Occipital lobe (tissue), 3 donors: ENCODE measurements at places on chromosomes 13 and 19.

DNA sequence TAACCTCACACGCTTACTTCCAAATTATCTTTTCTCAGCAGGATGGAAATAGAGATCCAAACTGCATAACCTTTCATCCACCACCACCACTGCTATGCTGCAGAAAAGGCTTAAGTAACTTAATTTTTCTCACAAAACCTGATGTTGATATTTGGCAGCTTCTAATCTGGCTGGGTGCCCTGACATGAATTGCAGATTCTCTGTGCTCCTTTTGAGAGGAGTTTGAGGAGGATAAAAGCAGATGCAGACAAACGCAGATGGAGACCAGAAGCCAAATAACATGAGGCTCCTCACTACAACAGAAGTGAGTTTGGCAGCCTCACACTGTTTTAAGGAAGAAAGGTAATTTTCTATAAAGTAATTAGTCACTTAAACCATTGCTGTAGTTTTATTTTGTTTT, 646.2 kb upstream of the ATXN8OS start:
- DNase-seq = no peak

DNA sequence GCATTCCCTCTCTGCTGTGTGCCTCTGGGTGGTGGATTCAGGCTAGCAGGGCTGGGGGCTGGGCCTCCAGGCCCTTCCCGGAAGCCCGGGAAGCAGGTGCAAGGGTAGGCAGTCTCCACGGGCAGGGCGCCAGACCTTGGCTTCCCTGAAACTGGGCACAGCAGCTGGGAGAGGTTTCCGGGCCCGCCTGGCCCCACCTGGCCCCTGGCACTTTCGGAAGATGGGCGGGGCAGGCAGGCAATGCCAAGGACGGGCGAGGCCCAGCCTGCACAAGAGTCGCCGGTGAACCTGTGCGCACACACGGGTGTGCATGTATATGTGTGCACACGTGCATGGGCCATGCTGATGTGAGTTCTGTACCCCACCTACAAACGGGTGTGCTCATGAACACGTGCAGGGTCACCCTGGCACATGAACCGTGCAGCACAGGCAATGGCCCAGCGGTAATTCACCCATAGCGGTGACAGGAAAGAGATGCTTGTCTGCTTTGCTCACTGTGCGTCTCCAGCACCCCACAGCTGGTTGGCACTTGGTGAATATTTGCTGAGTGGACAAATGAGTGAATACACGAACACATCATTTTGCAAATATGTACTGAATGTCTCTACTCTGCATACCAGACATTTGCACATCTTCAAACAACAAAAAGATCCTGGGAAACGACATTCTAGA, 15.3 kb downstream of the GADD45B start:
- DNase-seq = no peak

DNA sequence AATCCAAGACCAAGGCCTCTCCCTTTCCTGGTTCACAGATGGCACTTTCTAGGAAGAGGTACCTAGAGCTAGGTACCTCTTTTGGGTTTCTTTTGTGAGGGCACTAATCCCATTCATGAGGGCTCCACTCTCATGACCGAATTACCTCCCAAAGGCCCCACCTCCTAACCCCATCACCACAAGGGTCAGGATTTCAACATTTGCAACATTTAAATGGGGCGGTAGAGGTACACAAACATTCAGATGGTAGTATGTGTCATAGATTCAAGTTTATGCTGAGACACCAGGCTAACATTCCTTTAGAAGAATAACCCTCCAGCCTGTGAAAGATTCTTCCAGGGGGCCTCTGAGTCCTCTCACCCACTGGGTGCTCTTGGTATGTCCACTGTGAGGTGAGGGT, 116.3 kb downstream of the FOXO1 start:
- no peak for DNase-seq

- no peak for DNase-seq
These were observed 8.2 kb downstream of the PHF11 start for GRCh38 chr13:49503951-49504350.

DNA sequence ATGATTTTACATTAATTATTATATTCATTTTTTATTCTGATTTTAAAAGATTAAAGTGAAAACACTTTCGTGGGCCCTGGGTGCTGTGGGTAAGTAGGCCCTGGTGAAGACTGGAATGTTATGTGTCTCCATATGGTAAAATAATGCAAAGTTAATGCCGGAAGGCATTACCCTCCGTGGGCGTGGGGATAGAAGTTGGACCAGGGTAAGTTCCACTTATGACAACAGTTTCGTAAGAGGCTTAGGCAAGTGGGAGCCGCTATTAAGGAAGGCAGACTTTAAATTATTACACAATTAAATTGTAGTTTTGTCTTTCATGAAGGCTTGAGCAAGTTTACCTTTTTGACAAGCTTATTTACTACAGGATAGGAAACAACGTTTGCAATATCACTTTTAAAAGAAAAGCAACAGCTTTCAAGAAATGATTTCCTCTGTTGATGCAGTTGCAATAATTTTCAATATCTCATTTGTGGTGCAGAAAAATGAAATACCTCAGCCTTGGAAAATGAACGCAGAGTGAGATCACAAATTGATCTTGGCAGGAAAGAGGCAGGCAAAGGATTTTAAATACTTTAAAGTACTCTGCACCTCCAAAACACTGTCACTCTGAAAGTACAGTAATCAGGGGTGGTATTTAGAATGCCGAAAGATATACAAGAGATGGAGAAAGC, 310.6 kb downstream of the DCT start:
- DNase-seq = no peak

GRCh38 chr19:12513531-12514061, 29.0 kb upstream of the ZNF709 start:
- peak; percentile 33 for DNase-seq

DNA sequence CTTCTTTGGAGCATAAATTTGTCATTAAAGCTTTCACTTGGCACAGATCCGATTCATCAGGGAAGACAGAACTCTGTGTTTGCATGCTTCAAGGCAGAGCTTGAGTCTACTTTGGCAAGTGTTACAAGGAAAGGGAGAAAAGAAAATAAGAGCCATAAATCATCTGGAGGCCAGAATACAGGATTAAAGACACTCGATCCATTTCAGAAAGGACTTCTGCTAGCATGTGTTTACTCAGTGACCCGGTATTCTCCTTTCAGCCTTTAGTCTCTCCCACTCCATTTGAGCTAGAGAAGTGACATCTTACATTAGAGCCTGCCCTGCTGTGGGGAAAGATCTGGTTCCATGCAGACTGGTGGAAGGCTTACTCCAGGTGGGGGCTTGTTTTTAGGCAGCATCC, 306.4 kb downstream of the KLF5 start:
- DNase-seq = no peak

GRCh38 chr13:43058318-43058674, 34.9 kb downstream of the DNAJC15 start:
- DNase-seq = no peak

DNA sequence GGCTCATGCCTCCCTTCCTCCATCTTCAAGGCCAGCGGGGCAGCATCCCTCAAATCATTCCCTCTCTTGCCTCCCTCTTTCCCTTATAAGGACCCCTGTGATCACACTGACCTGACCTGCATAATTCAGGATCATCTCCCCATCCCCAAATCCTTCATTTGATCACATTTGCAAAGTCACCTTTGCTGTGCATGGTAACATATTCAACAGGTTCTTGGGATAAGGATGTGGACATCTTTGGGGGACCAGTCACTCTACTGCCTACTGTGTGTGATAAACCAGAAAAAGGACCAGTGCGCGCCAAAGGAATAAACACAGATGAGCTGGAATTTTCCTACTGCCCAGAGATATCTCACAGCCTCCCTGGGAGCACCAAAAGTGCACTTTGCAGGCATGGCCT, 7.9 kb downstream of the OPA3 start:
- no peak for DNase-seq

- DNase-seq = no peak
These were observed 1.5 kb downstream of the NUMBL start for GRCh38 chr19:40688987-40689338.

- no peak for DNase-seq
These were observed 6.8 kb downstream of the LSM14A start for GRCh38 chr19:34179066-34179465.

DNA sequence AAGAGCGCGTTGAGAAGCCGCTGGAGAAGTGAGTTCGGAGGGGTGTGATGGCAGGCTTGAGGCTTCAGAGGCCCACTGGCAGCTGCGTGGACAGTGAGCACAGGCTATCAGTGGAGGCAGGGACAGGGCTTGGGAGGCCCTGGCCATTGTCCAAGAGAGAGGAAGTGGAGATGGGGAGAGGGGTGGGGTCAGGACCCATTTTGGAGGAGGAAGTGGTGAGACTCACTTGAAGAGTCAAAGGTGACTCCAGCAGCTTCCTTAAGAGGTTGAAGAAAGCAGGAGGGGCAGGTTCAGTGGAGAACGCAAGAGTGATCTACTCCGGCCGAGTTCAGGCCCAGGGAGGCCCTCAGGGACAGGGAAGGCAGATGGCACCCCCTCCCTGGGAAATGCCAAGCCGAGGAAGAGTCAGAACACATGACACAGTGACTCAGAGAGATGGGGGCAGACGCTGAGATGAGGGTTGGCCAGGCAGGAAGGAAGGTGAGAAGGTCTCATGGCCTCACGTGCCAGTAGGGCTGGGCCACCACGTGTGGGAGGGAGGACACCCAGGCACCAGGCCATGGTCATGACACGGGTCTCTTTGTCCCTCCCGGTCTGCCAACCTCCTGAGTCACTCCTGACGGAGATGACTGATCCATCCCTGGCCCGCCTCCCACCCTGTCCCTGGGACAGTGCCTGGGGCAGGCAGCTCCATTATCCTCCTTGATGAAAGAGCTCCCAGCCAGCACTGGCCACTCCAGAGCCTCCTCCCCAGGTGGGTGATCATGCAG, 10.1 kb upstream of the CD22 start:
- peak; percentile 69 for DNase-seq

DNA sequence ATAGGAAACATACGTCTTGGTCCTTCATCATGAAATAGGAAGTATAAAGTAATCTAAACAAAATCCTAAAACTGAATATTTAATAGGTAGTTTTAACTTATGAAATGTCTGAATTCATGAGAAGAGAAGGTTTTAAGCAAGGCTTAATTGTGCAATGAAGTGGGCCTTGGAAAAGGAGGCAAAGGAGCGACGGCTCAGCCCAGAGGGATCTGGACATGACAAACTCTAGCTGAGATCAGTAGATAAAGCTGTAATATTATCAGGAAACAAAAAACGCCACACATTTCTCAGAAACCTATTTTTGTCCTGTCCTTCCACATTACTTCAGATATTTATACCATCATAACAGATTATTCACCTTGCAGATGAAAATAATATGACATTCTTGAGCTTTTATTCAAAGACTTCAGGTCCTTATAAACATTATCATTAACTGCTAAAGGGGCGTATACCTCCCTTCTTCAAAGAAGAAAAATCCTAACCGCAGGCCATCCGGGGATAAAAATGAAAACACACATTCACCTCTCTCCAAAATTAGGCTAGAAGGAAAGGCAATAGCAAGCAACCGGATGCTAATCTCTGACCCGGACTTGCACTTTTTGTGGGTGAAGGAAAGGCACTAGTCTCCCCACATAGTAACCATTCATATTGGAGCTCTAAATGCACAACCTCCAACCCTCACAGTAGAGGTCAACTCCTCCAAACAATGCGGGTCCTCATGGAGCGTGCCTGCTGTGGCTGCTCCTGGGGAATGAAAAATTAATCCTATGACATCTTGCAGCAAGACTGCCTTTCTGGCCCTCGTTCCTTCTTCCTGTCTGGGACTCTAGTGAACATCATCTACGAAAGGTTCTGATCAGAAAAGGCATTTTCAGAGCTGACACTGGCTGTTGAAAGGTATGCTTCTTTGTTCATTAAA, 108.8 kb downstream of the TBC1D4 start:
- DNase-seq = no peak

- no peak for DNase-seq
These were observed 116.1 kb downstream of the LRCH1 start for GRCh38 chr13:46668931-46669525.

DNA sequence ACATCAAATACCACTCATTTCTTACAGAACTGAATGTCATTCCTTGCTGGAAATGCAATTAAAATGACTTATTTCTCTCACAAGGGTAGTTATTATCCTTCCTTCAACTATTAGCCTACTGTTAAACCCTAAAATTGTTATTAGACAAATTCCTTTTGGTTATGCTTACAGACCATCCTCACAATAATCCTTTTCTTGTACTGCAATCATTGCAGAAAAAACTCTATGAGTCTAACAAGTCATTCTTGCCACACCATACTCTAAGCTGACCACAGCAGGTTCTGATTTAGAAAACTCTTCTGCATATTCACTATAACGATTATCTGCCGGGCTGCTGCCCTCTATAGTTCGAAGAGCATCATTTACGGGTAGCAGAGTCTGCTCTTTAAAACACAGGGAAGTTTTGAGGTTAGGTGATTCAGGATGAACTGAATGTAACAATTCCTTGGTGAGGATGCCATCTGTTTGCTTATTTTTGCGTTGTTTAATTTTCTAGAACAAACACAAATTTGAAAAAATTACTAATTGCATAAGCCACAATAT, 38.2 kb downstream of the MTMR6 start:
- DNase-seq = peak; percentile 11

GRCh38 chr19:21133633-21134032, 8.2 kb upstream of the ZNF431 start:
- no peak for DNase-seq

DNA sequence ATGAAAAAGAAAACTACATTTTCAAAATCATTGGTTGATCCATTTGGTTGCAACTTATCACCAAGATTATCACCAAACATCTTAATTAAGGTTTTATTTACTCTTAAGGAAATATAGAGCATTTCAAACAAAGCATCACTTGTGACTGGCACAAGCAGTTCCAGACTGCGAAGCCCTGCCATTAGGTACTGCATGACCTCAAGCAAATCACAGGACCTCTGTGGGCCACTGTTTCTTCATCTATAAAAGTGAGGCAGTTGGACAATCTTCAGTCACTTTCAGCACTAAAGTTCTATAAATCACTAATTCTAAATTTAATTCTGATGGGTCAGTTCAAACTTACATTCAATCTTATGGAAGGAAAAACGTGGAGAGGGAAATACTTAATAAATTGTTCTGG, 2.0 kb downstream of the ELF1 start:
- DNase-seq = no peak

DNA sequence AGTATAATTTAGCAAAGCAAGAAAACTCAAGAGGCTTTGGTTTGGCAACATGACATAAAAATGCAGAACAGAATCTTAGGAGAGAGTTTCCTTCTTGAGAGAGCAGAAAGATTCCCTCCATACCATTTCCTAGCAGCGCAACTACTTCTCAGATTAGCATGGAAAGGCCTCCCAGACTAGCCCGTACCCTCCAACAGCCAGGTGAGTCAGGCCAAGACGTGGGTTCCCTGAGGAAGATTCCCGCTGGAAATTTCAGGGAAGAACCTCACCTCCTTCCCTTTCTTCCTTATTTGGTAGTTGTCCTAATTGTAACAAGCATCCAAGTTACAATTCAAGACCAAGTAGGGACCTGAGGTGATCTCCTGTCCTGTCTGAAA, 12.3 kb downstream of the COL4A2 start:
- no peak for DNase-seq

- DNase-seq = no peak
These were observed 17.9 kb upstream of the RFC3 start for GRCh38 chr13:33799950-33800592.

GRCh38 chr19:52948025-52948770, 14.5 kb downstream of the ZNF816 start:
- DNase-seq = no peak
